Stimulated activated CD4-positive, alpha-beta T cell treated with anti-CD3 and anti-CD28 coated beads, Interleukin-1b, Interleukin-23, amount 100 ng/mL, for 24 hours (primary cell): ENCODE measurements at places on chromosomes 16 and 17.

GRCh38 chr17:6893382-6894205 lies 62.1 kb upstream of the TEKT1 start:
- no peak for DNase-seq

GRCh38 chr16:30949650-30950515 lies 1.0 kb downstream of the ORAI3 start:
- DNase-seq, result no peak

- no peak for DNase-seq
These were observed 4.3 kb downstream of the EVI2B start for GRCh38 chr17:31309556-31309955.

- DNase-seq, result no peak
These were observed 69.2 kb downstream of the MAP2K4 start for GRCh38 chr17:12089809-12090384.

DNA sequence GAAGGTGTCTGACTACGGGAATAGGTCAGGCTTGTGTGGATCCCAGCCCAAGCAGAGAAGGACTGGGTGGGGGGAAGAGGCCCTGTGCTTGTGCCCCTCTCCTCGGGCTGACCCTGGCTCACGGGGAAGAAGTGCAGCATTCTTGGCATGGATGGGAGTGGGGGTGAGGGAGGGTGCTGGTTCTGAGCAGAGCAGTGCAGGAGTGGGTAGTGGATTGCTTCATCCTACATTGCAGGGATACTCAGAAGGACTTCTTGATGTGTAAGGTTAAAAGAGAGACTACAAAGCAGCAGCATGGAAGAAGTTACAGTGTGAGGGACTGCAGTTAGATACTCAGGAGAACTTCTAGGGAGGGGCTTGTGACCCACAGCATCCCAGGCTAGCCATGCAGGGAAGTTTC lies 2.1 kb downstream of the ARHGAP23 start:
- DNase-seq, result no peak

DNA sequence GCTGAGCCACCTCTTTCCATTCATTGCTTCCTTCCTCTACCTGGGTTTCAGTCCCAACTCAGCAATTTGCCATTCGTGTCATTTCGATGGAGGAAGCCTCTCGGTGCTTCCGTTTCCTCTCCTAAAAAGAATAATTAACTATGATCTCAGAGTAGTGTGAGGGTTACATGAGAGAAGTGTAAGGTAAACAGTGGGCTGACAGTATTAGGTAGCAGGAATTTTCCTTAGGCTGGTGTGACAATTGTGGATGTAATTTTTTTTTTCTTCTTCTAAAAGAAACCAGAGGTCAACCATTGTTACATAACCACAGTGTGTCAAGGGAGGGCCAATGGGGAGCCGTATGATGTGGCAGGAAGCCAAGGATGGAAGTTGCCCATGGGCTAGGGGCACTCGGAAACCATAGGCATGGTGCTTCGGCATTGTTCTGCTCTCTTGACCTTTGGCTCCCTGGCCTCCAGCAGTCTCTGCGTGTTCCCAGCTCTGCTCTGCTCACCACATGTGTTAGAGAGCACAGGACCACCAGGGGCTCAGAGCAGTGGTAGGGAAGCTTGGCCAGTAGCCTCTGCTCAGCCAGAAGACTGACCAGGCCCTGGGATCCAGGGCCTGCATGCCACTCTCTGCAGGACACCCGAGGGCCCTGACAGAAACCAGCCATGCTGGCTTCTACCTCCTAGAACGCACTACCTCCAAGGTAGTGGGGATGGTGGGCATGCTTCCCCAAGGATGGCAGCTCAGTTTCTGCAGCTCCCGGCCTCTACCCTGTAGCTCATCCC lies 2.0 kb upstream of the TOP2A start:
- no peak for DNase-seq

DNA sequence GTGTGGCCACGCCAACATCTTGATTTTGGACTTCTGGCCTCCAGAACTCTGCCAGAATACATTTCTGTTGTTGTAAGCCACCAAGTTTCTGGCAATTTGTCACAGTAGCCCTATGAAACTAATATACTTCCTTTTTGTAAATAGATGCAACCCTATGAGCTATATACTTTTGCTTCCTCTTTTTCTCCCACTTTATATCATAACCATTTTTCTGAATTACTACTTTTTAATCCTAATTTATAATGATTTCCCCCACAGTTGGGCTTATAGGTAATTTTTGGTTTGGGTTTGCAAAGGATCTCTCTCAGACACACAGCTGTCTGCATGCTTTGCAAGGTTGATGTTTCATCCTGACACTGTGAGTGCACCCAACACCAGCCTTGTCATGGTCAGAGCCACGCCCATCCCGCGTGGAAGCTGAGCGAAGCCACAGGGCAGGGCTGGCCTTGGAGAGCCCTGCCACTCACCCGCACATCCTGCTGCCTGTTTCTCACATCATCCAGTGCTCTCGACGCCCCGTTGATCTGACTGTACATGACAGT lies 5.8 kb downstream of the TRIM25 start:
- no peak for DNase-seq
